ENCODE measurements at places on chromosomes 3 and 15.

GRCh38 chr3:53328746-53329145 is 18.6 kb downstream of the DCP1A start:
- no peak for ATAC-seq

GRCh38 chr3:136193278-136194054 is 2.7 kb downstream of the MSL2 start:
- no peak for ATAC-seq

DNA sequence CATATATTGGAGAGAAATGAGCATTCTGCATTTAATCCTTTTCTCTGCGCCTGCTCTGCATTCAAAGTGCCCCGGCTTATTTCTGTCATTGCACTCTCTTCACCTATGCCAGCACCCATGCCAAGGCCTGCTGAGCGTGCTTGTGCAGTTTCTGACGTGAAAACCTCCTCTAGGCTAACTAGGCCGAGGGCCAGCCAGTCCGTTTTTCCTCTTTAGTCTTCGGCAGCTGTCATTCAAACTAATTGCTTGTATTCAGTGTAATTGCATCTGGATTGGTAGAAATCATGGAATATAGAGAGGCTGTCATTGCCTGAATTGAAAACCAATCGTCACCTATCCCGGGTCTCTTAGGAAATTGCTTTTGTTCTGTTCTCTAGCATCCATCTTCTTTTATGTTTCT is 94.0 kb downstream of the ARPP21 start:
- no peak for ATAC-seq

DNA sequence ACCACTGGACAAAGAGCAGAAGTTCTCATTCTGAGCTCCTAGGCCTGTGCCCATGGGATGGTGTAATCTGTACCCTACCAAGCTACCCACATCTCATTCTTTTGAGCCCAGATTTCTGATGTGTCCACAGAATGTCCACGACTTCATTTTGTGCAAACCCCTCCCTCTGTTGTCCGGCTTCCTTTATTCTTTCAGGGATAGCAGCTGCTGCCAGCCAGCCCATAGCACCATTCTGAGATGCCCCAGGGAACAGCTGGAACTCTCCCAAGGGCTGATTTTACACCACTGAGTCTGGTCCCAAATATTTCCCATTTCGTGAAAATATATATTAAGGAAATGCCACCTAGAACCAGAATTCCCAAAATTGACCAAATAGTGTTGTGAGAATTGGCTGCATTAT is 236.6 kb downstream of the SATB1 start:
- no peak for ATAC-seq

- ATAC-seq, result peak; percentile 66
Observed at GRCh38 chr3:195895861-195896360, 12.4 kb downstream of the TNK2 start.

DNA sequence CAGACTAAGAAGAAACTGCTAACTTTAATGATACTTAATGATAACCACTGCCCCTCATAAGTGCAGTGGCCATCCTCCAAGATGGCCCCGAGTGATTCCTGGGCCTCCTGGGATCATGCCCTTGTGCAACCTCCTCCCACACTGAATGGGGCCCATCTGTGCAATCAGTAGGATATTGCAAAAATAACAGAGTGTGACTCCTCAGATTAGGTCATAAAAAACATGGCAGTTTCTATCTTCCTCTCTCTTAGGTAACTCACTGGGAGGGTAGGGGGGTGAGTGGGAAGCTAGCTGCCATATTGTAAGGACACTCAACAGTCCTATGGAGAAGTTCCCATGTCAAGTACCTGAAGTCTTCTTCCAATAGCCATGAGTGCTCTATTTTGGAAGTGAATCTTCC is 173.0 kb downstream of the SHQ1 start:
- no peak for ATAC-seq

DNA sequence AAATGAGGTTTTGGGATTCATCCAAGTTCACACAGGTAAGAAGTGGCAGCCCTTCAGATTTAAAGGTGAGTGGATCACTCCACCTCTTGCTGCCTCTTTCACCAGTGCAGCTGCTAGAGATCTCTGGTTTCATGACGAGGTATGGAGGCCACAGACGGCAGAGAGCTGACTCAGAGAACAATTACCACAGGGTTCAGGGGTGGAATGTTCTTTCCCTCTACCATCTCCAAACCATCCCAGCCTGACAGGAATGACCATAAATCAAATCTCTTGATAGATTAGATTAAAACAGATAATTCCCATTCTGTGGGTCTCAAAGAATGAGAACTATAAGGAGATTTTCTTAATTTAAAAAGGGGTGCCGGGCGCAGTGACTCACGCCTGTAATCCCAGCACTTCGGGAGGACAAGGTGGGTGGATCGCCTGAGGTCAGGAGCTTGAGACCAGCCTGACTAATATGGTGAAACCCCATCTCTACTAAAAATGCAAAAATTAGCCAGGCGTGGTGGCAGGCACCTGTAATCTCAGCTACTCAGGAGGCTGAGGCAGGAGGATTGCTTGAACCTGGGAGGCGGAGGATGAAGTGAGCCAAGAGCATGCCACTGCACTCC is 174.2 kb upstream of the ATP11B start:
- no peak for ATAC-seq

DNA sequence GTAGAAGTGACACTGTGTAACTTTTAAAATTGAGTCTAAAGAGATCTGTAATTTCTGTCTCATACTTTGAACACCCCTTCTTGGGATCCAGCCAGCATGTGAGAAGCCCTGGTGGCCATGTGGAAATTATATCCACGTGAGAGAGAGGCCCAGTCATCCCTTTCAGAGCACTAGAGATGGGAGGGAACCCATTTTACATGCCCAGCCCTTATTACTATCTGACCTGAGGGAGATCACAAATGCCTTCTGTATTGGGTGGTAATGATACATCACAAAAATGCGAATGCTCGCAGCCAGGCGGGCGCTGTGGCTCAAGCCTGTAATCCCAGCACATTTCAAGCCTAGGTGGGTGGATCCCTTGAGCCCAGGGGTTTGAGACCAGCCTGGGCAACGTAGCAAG is 27.3 kb upstream of the TRAK1 start:
- no peak for ATAC-seq
